H4 (cell line): ENCODE measurements at places on chromosomes 4 and X. TPM values are rescaled to one million over a fixed set of nuclear protein-coding genes. Genes with fewer than 3 reads are reported as not detected.

The CT45A9 gene
- not detected in 2 replicates for total RNA-seq

The ANKRD37 gene
- total RNA-seq, result 6.4 and 9.5 TPM in 2 replicates

The SORCS2 gene
- total RNA-seq, result 0.02 and 0.08 TPM in 2 replicates

DNA sequence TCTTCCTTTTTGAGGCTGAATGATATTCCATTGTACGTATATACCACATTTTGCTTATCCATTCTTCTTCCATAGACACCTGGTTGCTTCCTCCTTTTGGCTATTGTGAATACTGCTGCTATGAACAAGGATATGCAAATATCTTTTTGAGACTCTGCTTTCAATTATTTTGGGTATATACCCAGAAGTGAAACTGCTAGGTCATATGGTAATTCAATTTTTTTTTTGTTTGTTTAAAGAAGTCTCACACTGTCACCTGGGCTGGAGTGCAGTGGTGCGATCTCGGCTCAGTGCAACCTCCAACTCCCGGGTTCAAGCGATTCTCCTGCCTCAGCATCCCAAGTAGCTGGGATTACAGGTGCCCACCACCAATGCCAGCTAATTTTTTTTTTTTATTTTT is 75.3 kb downstream of the METTL14 start:
- DNase-seq, result no peak

DNA sequence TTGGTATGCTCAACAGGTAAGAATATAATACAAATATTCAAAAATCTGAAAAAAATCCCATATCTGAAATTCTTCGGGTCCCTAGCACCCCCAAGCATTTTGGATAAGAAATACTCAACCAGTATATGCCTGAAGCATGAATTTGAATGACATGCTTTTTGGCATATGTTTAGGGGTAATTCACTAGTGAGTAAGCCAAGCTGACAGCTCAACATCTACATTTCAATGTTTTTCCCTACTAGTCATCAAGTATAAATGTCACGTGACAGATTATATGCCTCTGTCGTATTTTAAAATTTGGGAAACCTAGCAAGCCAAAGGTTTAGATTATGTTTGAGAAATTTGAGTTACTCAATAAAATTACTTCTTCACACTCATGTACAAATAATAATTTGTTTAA is 125.1 kb downstream of the FGF16 start:
- no peak for DNase-seq

DNA sequence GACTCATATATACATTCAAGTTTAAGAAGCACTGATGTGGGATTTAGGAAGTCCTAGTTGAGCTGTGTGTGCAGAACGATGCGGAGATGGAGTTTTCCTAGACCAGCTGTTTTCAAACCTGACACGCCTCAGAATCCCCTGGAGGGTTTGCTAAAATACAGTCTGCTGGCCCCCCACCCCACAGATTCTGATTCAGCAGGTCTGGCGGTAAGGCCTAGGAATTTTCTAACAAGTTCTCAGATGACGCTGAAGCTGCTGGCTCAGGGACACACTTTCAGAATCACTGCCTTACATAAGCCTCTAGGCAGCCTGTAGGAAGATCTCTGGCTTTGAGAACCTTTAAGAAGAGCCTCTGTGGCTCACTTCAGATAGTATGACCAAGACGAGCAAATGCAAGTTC is 73.1 kb downstream of the PHEX start:
- no peak for DNase-seq

The PFKFB1 gene
- total RNA-seq, result not detected in 2 replicates

DNA sequence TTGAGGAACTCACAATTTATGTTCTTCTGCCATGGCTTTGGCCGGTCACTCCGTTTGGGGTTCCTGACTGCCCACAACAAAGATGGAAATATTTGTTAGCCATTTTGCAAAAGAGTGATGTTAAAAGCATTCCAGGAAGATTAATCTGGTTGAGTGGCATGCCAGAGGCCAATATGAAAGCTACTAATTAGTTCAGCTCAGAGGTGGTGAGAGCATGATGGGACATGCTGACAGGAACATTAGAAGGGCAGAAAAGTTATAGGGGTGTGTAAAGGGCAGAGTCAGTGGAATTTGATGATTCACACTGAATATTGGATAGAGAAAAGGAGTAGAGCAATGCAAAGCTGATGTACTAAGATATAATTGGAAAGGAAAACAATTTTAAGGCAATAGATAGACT is 94.4 kb downstream of the TLL1 start:
- no peak for DNase-seq

- DNase-seq, result no peak
Measured at GRCh38 chr4:37241647-37242046, 2.9 kb upstream of the NWD2 start.

The CXCL9 gene
- not detected in 2 replicates for total RNA-seq

The NEK1 gene
- 3.5 and 4.5 TPM in 2 replicates for total RNA-seq

The ADAM29 gene
- total RNA-seq, result not detected in 2 replicates

DNA sequence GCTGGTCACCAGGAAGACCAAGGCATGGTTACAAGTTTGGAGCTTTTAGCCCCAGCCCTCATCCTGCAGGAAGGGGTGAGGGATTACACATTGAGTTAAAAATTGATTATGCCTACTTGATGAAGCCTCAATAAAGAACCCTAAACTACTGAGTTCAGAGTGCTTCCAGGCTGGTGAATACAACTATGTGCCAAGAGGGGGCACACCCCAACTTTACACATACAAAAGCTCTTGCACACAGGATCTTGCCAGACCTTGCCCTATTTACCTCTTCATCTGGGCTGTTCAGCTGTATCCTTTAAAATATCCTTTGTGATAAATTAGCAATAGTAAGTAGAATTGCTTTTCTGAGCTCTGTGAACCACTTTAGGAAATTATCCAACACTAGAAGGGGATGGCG is 489.3 kb downstream of the INPP4B start:
- no peak for DNase-seq

- DNase-seq, result no peak
Measured at GRCh38 chr4:59676389-59676788, 1523.7 kb upstream of the ADGRL3 start.

GRCh38 chr4:71259911-71260331 is 78.9 kb upstream of the SLC4A4 start:
- DNase-seq, result no peak

The KCTD8 gene
- 0.18 and 0.21 TPM in 2 replicates for total RNA-seq

DNA sequence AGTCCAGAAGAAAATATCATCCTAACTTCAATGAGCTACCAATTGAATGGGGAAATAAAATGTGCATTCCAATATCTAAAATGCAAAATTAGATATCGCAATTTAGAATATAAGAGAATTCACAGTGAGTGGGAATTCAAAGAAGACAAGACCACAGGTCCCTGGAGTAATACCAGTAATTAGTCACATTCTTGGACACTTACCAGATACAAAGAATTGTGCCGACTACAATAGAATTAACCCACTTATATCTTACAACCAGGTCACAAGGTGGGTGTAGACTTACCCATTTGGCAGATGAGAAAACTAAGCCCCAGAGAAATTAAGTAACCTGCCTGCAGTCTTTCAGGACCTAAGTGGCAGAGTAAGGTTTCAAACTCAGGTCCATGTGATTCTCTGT is 84.3 kb upstream of the C1QTNF7 start:
- no peak for DNase-seq
